ENCODE measurements at places on chromosomes 13 and 19. TPM values are rescaled to one million over a fixed set of nuclear protein-coding genes. Genes with fewer than 3 reads are reported as not detected.

DNA sequence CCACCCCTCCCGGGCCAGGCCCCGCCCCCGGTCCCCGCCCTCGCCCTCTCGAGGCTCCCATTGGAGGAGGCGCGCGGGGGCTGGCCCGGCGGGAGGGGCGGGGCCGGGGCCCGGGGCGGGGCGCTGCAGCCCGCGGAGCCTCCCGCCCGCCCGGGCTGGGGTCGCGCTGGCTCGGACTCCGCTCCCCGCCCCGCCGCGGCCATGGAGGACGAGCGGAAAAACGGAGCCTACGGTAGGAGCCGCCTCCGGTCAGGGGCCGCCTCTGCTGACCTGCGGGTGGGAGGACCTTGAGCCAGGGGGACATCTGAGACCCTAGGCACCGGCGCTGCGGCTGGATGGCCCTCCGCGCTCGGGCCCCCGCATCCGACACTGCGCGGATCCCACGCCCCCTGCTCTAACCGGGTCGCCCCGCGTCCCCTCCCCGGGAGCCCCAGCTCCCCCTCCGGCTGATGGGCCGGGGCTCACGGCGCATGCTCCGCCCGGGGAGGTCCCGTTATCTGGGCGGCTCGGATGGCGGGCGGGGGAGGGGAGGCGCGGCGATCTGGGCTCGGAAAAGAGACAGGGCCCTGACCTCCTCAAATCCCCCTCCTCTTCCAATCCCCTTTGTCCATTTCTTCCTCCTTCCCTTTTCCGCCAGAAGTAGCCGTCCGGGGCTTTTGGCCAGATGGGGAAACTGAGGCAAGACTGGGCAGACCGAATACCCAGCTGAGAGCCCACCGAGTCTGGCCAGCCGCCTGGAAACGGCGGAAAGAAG, 15.4 kb upstream of the AP1M2 start:
- DNase-seq = peak; percentile 78

DNA sequence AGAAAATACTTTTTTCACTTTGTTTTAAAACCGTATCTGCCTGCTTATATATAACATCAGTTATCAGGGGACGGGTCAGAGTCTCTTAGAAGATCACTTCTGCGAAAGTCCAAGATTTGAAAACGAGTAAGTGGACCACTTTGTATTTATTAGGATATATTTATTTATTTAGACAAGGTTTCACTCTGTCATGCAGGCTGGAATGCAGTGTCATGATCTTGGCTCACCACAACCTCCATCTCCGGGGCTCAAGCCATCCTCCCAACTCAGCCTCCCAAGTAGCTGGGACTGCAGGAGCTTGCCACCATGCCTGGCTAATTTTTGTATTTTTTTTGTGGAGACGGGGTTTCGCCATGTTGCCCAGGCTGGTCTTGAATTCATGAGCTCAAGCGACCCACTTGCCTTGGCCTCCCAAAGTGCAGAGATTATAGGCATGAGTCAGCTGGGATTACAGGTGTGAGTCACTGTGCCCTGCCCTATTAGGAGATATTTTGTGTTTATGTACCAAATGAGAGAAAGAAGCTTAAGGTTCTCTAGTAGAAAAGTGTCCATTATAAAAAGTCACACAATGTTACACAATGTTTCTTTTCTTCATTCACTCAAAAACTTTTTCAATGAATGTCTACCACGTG, 39.5 kb downstream of the RASL11A start:
- DNase-seq = no peak

Gene BORA
- 7.7 TPM for total RNA-seq

Gene KIRREL2
- not detected for total RNA-seq

Measured in umbilical cord (tissue), 2 donors.